GM10248 (cell line): ENCODE measurements at places on chromosomes 5 and 9.

DNA sequence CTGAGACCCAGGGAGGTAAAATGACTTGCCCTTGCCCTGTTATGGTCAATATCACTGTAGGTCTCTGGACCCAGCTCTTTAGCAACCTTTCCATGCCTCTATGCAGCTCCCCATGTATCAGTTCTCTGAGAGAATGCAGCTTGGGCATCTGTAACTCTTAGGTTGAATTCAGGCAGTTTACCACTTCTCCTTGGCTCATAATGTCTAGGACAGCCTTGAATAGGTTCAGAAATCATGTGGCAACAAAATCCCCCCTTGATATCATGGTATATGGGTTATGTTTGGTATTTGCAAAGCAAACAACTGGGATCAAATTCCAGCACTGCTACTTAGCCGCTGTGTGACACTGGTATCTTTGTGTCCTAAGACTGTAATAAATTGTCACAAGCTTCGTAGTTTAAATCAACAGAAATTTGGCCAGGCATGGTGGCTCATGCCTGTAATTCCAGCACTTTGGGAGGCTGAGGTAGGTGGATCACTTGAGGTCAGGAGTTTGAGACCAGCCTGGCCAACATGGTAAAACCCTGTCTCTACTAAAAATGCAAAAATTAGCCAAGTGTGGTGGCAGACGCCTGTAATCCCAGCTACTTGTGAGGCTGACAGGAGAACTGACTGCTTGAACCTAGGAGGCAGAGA, 10.7 kb upstream of the SUB1 start:
- DNase-seq, result no peak

GRCh38 chr9:18699764-18700163, 225.8 kb downstream of the ADAMTSL1 start:
- DNase-seq, result no peak

DNA sequence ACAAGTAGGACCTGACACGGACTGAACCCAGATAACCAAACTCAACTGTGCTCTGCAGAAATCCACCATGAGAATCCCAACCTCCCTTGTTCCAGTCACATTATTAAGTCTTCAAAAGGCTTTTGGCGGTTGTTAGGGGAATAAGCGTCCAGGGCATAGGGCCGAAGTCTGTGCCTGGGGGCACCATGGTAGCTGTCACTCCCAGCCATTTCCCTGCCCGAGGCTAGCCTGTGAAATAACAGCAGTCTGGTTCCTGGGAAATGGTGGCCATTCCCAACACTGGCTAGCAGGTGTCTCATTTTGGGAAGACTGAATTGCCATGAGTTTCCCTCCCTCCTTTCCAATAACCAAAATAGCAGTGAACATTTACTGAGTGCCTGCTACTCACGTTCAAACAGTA, 122.2 kb downstream of the CRB2 start:
- DNase-seq, result no peak

DNA sequence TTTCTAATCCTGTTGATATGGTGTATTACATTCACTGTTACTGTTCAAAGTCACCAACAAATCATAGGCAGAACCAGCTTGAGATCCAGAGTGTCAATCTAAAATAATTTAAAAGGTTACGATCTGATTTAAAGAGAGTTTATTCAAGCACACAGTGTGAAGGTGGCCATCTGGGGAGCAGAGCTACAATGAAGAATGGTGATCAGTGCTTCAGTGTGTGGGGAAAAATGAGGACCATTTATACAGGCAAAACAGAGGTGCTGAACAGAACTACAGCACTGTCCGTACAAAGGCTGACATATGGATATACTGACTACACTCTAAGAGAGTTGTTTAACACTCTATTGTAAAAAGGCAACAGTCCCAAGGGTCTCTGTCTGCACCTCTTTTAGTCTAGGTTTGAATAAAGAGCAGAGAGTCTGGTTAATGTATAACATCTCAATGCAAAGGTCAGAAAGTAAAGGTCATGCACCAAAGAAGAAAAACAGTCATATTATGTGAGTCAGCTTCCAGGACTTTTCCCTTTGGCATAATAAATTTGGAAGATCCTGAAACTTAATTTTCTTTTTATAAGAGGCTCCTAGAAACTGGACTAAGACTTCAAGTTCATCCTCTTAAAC, 29.7 kb upstream of the TDRD7 start:
- DNase-seq, result no peak

- no peak for DNase-seq
These were observed 66.9 kb downstream of the DCP2 start for GRCh38 chr5:113043491-113043931.

- DNase-seq, result no peak
These were observed 51.4 kb upstream of the RARS1 start for GRCh38 chr5:168434746-168435321.

GRCh38 chr5:87231037-87231808, 36.5 kb upstream of the RASA1 start:
- DNase-seq, result no peak
